ENCODE measurements at places on chromosomes 12 and 14.

DNA sequence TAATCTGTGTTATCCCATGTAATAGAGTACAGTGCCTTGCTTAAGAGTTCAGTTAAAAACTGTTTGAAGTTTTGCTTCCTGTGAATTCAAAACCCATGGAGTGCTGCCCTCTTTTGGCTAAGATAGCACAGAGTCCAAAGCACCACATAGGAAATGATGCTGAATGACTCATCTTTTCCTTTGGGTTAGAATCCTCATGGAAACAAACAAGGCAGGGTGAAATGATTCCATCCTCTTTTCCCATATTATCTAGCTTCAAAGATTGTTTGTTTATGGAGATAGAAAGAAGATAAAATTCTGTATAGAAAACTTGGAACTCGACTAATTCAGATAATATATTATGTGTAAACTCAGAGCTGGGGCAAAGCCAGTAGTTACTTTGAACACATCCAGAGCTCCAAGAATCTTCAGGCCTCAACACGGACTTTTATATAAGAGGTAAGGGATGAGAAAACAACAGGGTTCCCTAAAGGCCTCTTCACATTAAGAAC, 87.4 kb downstream of the OTOGL start:
- DNase-seq: no peak

- DNase-seq: no peak
These were observed at the start of gene CNTN1 for GRCh38 chr12:40691913-40692764. Gene CNTN1, plus strand, starts transcription at chr12:40692439.

DNA sequence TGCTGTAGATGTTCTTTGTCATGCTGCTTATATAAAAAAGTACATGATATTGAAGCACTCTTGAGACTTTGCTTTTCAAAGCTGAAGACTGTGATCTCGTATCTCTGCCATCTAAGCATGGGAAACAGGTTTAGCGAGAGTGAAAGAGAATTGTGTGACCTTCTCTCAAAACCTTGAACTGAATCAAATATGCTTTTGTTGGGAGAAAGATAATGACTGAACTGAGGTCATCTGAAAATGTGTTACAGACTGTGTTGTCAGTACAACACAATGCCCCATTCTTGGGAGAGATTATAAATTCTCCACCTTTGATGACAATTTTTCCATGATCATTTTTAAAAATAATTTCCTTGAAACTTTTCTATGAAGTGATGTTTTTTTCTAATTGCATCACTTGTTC, 272.1 kb upstream of the SEL1L start:
- no peak for DNase-seq

DNA sequence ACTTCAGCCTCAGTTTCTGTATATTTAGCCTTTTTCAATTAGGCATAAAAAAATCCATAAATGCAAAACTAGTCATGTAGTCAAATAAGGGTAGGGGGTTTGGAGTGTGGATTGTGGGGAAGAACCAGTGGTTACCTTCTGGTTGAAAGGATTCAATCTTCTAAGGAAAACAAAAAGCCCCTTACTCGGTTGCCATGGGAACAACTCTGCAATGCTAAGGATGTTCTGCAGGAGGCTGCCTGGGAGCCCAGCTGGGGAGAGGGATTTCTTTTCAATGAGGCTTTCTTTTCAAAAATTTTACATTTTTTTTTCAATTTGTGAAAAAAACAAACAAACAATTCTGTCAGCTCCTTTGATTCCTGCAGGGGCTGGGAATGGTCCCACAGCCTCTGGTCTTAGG, 67.2 kb downstream of the SLC8A3 start:
- DNase-seq: no peak

GRCh38 chr12:89038831-89039512, 313.3 kb downstream of the DUSP6 start:
- DNase-seq: no peak

- no peak for DNase-seq
These were observed 32.8 kb downstream of the MIA2 start for GRCh38 chr14:39266525-39266870.

DNA sequence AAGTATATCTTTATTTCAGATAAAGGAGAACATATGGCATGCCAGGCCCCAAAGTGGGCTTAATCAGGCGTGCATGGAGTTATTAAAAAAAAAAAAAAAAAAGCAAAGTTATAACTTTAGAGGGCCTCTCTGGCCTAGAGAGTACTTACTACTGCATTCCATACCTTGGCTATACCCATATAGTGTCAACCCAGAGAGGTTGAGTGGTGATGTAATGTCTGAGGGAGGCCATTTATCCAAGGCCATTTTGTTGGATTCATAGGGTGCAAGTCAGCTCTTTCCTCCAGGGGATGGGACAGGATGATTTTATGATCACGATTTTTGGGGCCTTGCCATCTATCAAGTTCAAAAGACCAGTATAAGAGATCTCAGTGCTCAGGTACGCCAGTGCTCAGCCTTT, 66.4 kb downstream of the DCAF5 start:
- no peak for DNase-seq

DNA sequence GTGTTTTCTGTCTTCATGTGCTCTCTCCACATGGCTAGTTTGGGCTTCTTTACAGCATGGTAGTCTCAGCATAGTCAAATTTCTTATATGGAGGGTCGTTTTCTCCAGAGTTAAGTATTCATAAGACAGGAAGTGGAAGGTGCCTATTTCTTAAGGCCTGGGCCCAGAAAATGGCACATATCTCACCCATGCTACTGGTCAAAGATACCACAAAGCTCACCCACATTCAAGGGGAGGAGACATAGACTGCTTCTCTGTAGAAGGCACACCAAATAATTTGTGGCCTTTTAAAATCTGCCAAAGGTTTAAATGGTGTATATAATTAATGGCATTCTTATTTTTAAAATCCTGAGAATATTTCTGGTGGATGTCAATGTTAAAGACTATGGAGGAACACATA, 44.8 kb downstream of the CCDC91 start:
- DNase-seq: no peak

- no peak for DNase-seq
These were observed 309.6 kb downstream of the TMTC2 start for GRCh38 chr12:82996168-82996812.

All from stimulated activated CD4-positive, alpha-beta T cell treated with anti-CD3 and anti-CD28 coated beads, Interleukin-12 subunit alpha, Interleukin-12 subunit beta, amount 100 ng/mL, for 24 hours (primary cell).